HFFc6 (cell line): ENCODE measurements at places on chromosomes 2 and 18.

DNA sequence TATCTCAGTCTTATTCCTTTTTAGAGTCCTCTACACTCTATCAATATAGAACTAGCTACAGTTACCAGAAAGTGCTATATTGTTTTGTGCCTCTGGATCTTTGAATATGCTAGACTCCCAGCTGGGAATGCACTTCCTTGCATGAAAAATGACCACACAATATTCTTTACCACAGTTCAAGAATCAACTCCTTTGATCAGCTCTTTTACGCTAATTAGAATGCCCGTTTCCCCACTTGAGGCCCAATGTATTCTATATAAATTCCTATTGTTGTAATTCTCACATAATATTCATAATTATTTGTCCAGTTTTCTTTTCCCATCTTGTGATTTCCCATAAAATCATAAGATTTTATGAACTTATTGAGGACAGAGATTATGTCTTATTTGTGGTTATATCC, 142.2 kb downstream of the UBE2E3 start:
- DNase-seq, result no peak

GRCh38 chr2:226234187-226234586, 565.4 kb downstream of the IRS1 start:
- DNase-seq, result no peak

DNA sequence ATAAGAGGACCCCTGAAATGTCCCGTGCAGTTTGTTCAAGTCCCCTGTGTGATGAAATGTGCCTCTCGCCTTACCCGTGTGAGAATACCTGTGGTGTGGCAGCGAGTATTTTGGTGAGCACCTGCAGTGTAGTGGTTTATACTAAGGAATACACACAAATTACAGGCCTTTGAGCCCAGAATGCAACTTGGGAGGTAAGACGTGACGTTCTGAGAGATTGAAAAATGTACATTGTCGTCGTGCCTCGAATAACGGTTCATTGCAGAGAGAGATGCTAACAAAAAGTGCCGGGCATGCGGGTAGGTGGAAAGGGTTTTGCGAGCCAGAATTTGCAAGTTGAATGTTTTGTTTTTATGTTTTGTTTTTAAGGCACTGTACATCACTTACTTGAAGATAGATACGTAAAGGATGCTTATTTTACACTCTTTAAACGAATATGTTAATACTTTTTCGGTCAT, 867 bp downstream of the RBBP8 start:
- no peak for DNase-seq

- DNase-seq, result no peak
These were observed 54.7 kb upstream of the B3GNT2 start for GRCh38 chr2:62141142-62141740.
